ENCODE measurements at places on chromosomes 2 and 18. TPM values are rescaled to one million over a fixed set of nuclear protein-coding genes. Genes with fewer than 3 reads are reported as not detected.

AGPS gene
- 39.4 TPM for total RNA-seq

WNT6 gene
- not detected for total RNA-seq

SERPINB10 gene
- 0.13 TPM for total RNA-seq

FTCDNL1 gene
- 0.53 TPM for total RNA-seq

PFN4 gene
- 0.56 TPM for total RNA-seq

NMUR1 gene
- under 0.01 TPM for total RNA-seq

OBSL1 gene
- total RNA-seq, result 43.8 TPM

ACVR2A gene
- total RNA-seq, result 4.3 TPM

CDKL4 gene
- 1.7 TPM for total RNA-seq

DNER gene
- total RNA-seq, result 0.37 TPM

UCN gene
- 0.50 TPM for total RNA-seq

CYP27C1 gene
- total RNA-seq, result not detected

CPO gene
- total RNA-seq, result 0.13 TPM

ABCB11 gene
- not detected for total RNA-seq

TXNDC2 gene
- total RNA-seq, result not detected

PROKR1 gene
- under 0.01 TPM for total RNA-seq

SRD5A2 gene
- total RNA-seq, result not detected

IL1B gene
- total RNA-seq, result 0.50 TPM

RBKS gene
- 2.3 TPM for total RNA-seq

PUM2 gene
- 34.6 TPM for total RNA-seq

VWA3B gene
- total RNA-seq, result not detected

DNAJC5G gene
- not detected for total RNA-seq

CLEC4F gene
- not detected for total RNA-seq

GDF7 gene
- 1.3 TPM for total RNA-seq

TACR1 gene
- not detected for total RNA-seq

ATP6V1C2 gene
- total RNA-seq, result not detected

NGEF gene
- total RNA-seq, result 14.9 TPM

RTP5 gene
- total RNA-seq, result not detected

CYS1 gene
- total RNA-seq, result 2.0 TPM

RGPD3 gene
- 0.13 TPM for total RNA-seq

SPEG gene
- 11.1 TPM for total RNA-seq

CCDC85A gene
- total RNA-seq, result 0.19 TPM

ATP8B1 gene
- 210 TPM for total RNA-seq

ITGA6 gene
- 5.7 TPM for total RNA-seq

SCN7A gene
- not detected for total RNA-seq
